ENCODE measurements at places on chromosomes 7 and 10. TPM values are rescaled to one million over a fixed set of nuclear protein-coding genes. Genes with fewer than 3 reads are reported as not detected.

Gene NME8
- total RNA-seq = not detected

Gene AVPI1
- total RNA-seq = 1.5 TPM

Gene SPDYE1
- total RNA-seq = not detected

Gene ZNF775
- total RNA-seq = 6.8 TPM

Gene NEUROD6
- total RNA-seq = not detected

Gene CPEB3
- total RNA-seq = 0.32 TPM

Gene PODXL
- total RNA-seq = 74.4 TPM

Gene CYP2C18
- not detected for total RNA-seq
